ENCODE measurements at places on chromosomes 2 and 18.

- no peak for DNase-seq
These were observed 1.7 kb upstream of the CTDSP1 start for GRCh38 chr2:218397820-218398436.

DNA sequence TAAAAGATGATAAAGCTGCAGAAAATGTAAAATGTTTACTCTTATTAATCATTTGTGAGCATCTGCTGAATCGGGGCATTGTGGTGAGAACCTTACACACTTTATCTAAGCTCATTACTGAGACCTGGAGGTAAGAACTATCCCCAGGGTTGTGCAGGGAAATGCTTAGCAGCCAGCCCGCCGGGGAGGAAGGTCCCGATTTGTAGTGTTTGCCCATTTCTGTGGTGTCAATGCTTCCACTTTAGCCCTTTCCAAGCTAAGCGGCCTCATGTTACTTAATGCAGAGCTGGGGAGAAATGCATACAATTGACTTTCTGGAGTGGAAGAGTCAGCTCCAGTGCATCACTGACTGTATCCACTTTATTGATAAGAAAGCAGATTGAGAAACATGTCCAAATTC, 20.8 kb upstream of the KCNK3 start:
- DNase-seq, result no peak

DNA sequence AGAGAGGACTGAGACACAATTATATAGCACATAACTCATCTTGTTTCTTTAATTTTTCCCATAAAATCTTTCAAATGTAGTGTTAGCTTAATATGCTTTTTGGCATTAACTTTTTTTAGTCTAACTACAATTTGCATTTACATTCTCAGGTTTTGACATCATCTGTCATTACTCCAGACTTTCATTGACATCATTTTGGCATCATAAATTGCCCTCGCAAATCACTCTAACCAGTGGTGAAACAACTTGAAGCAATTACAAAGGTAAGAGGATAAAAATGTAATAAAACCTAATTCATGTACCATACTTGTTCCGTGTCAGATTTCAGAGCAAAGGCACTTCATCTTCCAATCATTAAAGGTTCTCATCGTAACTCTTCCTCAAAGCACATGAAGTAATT, 41.4 kb downstream of the RFX8 start:
- DNase-seq, result no peak

DNA sequence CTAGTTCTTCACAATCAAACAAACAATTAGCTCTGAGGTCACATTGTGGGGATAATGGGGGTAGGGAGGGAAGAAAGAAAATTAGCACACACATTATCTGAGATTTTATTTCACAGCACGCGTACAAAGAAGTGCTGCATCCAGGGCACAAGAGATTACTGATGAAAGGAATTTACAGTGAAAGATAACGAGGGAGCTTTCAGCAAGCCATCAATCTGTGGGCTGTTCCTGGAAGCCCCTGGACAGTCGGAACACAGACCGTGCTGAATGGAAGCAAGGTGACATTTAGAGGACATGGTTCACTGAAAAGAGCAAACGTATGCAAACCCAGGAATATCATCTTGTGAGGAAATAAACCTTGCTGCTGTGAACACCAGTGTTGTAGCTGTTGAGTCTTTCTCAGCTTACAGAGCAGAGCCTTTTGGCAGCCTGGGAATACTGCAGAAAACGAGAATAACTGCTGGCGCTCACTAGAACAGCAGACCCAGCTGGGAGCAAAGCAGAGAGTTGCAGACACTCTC, 63.2 kb downstream of the SCG2 start:
- DNase-seq, result no peak

DNA sequence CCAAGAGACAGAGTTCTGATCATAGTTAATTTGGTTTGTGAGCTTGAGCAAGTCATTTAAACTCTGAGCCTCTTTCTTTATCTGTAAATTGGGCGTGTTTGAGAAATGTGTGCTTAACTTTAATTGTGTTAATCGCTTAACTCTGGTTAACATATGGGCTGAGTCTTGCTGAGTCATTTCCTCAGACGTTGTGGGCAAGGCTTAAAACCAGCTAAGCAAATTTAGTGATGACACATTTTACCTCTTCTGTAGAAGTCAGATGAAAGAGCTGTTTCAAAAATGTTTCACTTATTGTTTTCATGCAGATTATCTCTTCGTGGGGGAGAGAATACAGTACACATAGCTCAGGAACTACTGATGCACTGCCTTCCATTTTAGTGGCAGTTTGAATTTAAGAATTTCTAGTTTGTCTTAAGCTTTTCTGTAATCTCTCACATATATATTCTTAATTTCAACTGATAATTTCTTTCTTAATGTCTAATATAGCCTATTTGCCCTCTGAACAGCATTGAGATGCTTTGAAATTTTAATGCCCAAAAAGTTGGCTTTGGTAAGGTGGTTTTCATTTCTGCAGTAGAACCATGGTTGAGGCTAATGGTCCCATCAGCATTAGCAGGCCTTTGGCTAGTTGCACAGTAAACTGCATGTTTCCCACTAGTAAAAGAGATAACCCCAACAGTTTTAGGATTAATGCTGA, 34.9 kb downstream of the RAB10 start:
- DNase-seq, result no peak

DNA sequence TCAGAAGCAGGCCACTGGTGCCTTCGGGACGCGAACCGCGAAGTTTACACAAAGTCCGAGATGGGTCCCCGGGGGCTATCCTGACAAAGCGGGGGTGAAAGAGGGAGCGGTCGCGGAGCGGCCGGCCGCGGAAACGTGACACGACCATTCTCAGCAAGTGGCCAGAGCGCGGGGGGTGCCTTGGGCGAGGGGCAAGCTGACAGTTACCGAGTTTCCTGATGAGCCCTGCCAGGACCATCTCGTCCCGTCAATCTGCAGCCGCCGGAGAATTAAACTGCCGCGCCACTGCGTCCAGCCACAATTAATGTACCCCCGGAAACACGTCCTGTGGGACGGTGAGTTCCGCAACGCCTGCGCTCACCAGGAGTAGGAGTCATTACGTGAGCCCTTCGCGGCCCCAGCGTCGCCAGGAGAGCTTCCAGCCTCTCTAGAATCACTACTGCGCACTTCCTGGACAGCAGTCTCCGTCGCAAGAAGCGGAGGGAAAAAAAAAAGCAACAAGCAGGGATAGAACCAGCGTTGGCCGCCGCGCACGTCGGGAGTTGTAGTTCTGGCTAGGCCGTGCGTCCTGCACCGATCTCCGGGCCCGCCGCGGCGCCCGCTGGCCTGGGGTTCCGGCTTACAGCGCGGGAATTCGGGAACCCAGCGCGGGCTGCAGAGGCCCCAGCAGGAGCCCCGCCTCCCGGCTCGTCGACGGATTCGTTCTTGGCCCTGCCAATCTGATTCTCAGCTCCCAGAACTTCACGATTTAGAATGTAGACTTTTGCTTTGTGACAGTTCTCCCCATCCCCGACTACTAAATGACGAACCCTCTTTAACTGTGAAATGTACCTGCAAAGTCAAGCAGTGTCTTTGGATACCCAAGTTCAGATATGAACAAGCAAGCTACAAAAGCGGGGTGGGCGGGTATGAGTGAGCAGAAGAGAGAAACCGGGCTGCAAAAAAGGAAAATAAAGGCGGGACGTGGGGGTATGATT, at the start of gene RTTN:
RTTN (minus strand) TSS at position 267 of the 977 bp plus-strand sequence; CDS start at position 238, 29 bp downstream.
- DNase-seq, result peak; percentile 63

Data from omental fat pad (tissue), 4 donors.